ENCODE measurements at places on chromosomes 3 and 15.

- no peak for DNase-seq
These were observed 77.1 kb downstream of the NR1I2 start for GRCh38 chr3:119858957-119859356.

DNA sequence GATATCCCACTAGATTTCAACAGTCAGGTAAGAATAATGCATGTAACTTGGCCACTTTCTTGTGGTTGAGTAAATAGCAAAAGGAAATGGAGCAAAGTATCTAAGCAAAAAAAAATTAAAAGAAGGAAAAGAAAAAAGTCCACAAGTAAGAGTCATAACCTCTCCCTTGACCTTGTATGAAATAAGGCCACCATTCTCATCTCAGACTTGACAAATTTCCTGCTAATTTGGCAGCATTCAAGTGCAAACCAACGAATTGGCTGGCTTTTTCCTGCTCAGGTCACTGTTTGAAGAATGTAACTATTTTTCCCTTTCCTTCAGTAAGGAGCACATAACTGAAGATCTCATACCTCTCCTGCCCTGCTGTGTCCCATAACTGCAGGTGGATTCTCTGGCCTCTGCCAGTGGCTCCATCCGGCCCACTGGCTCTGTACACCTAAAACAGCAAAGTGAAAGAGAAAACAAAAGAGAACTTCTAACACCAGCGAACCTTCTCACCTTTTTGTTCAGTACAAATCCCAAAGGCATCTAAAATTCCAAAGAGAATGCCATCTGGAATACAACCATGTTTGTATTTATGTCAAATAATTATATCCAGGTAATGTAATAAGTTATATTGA is 33.4 kb upstream of the RSL24D1 start:
- DNase-seq, result no peak

DNA sequence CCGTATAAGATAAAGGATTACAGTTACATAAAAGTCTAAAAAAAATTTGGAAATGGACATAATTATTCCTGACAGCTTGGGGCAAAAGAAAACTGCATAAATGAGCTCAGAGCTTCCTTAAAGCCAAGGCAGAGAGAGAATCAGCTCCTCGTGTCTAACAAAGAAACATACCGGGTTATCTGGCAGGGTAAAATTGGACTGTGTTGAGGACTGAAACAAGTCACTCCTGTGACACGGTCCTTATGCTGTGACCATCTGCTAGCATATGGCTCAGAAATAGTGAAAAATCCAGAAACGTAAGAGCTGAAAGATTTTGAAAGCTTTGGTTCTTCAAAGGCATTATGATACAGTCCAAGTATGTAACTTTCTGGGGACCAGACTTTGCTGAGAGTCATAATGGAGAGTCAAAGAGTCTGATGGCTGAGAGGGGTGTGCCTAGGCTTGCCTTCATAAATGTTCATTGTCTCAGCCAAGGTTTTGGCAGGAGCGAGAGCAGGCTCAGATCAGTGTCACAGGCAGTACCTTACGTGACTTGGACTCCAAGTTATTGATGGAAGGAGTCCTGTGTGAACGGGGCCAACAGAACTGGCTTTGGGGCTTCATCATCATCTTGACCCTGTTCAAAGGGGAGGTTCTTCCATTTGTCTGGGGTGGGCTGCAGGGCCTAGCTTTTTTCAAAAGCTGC is 12.5 kb downstream of the MAP6D1 start:
- no peak for DNase-seq

- DNase-seq, result no peak
These were observed 38.4 kb upstream of the FURIN start for GRCh38 chr15:90829942-90830440.

DNA sequence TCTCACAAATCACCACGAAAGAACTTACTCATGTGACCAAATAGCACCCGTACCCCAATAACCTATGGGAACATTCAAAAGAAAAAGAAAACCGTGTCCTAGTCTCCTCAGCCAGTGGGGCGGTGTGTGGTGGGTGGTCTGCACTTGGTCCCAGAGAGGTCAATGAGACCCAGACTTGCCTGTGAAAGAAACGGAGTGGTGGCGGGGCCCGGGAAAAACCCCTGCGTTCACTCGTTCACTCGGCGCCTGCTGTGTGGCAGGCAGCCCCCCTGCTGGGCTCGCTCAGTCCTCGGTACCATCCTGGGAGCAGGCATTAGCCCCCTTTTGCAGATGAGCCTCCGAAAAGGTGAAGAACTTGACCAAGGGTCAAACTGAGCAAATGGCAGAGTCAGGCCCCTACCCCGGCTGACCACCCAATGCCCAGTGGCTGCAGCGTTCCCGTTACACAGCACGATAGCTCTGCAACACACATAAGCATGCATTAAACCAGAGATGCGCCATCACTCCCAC is 36.0 kb downstream of the ZDHHC19 start:
- no peak for DNase-seq

- DNase-seq, result no peak
These were observed 376.4 kb downstream of the CTNNB1 start for GRCh38 chr3:41575724-41576123.

DNA sequence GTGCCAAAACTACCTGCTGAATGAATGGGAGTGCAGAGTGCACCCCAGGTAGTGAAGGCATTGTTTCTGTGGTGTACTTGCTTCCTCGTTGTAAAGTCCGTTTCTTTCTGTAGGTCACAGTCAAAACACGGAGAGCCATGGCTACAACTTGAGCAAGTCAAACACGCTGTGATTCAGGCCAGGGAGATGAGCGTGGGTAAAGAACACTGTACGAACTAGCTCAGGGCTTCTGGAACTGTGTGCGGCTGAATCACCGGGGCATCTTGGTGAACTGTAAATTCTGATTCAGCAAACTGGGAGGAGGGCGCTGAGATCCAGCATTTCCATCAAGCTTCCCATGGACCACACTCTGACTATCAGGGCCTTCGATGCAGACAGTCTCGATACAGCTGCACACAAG is 5.0 kb upstream of the TNK2 start:
- no peak for DNase-seq
